ENCODE measurements at places on chromosomes 3 and 15.

DNA sequence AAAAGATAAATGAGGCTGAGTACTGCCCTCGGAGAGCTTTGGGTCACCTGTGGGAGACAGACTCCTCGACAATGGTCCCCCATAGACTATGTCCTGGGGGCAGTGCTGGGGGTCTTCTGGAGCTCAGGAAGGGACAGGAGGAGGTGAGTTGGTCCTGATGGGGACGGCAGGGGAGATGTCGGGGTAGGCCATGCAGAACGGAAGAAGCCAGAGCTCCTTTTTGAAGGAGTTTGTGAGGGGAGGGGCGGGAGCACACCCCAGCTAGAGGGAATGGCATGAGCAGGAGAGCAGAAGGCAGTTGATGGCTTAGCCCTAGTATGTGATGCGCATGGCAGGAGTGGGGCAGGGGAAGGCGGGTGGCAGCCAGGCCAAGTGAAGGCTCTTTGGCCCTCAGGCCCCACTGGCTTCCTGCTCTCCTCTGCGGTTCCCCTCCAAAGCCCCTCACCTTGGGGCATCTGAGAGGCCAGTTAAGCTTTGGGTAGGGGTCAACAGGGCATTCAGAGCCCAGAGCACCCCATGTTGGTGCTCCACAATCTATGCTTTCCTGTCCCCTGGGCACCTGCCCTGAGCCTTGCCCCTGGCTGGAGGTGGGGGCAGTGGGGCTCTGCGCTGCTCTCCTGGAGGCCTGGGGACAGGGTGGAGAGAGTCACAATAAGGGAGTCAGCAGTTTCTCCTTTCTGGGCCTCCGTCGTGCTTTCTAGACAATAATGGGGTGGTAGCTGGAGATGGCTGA lies 179.3 kb downstream of the SMAD6 start:
- DNase-seq = no peak

DNA sequence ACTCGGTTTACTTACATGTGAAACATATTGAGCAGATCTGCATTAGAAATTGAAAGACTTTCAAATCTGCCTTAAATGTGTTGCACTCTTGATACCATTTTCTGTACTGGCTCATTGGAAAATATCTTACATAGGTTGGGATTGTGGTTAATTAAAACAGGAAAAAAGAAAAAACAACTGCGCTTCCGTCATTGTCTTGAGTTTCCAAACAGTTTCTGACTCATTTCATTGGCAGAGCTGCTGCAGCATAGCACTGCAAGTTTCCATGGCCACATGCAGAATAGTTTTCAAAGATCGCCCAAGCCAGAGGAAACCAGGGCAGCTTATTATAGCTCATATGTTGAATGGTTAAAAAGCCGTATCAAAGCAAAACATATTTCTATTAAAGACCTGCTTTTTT lies 446.6 kb upstream of the BCHE start:
- DNase-seq = no peak

GRCh38 chr3:63937661-63938651 lies 25.8 kb upstream of the SCAANT1 start:
- peak; percentile 31 for DNase-seq

- DNase-seq = no peak
These were observed 17.6 kb downstream of the PODXL2 start for GRCh38 chr3:127646501-127647046.

DNA sequence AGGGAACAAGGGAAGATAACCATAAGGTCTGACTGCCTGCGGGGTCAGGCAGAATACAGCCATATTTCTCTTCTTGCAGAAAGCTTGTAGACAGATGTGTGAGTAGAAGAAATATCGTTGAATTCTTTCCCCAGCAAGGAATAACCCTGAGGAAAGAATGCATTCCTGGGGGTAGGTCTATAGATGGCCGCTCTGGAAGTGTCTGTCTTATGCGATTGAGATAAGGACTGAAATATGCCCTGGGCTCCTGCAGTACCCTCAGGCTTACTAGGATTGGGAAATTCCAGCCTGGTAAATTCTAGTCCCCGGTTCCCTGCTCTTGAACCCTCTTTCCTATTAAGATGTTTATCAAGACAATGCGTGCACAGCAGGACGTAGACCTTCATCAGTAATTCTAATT lies 15.8 kb upstream of the SST start:
- no peak for DNase-seq

- no peak for DNase-seq
These were observed 38.5 kb downstream of the PYDC2 start for GRCh38 chr3:191499307-191500080.

- no peak for DNase-seq
These were observed 23.1 kb downstream of the CXCR6 start for GRCh38 chr3:45966371-45966791.

- DNase-seq = no peak
These were observed 167.2 kb downstream of the MAGI1 start for GRCh38 chr3:65871305-65872141.

GRCh38 chr3:104316118-104316517 lies 1050.6 kb upstream of the ALCAM start:
- DNase-seq = no peak

DNA sequence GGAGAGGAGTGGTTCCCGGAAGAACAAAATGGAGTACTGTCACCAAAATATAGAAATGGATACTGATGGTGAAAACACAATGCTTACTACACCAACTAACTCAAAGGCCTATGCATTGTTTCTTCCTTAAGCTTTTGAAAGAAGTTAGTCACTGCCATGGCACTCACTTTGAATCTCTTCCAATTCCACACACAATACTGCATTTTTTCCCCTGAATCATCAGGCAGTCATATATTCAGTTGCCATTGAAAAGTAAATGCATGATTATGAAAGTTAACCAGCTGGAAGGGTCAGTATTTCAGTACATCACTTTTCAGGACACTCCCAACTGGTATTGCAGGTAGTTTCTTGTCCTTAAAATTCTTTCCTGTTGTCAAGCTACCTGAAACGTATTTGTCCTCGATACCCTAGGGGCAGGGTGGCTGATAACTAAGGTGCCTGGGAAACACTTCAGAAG lies 9.0 kb upstream of the LRRFIP2 start:
- DNase-seq = no peak

GRCh38 chr3:158773166-158773565 lies 28.7 kb upstream of the MFSD1 start:
- DNase-seq = no peak

GRCh38 chr3:193842029-193842798 lies 249.2 kb downstream of the OPA1 start:
- peak; percentile 84 for DNase-seq

DNA sequence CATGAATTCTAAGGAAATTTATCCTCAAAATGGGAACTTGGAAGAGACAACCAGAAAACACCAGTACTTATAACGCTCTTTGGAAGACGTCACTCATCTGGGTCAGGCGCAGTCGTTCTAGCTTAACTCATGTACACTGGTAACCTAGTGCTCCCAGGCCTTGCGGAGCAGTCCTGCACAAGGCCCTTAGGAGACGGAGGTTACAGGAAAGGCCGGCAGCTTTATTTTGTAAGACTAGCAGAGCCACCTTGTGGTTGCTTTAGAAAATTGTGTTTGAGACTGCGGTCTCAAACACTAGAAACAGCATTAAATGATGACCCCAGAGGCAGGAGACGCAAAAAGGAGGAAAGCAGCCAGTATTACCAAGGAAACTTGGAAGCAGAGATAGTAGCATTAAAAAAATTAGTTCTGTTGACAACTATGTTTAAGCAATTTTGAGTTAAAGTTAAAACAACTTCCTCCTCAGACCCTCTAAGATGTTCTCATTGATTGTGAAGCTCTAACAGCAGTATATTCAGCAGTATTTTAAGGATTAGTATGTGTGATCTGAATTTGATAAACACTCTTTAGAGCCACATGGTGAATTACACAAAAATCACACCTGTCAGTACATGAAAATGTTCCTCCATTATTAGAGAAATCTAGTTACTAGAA lies 141.9 kb upstream of the C2CD4B start:
- peak; percentile 83 for DNase-seq

DNA sequence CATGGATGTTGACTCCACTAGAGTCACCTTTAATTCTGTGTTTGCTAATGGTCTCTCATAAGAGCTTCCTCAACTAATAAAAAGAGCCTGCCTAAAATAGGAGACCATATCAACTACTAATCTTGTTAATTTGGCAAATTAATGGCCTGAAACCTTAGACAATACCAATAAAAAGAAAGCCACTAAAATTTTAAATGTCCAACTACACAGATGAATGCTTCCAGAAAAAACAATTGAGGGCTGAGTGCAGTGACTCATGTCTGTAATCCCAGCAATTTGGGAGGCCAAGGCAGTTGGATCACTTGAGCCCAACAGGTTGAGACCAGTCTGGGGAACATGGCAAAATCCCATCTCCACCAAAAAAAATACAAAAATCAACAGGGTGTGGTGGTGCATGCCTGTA lies 230.9 kb downstream of the NSUN3 start:
- DNase-seq = no peak

GRCh38 chr3:50486219-50486888 lies 17.1 kb downstream of the CACNA2D2 start:
- DNase-seq = no peak

- no peak for DNase-seq
These were observed 10.8 kb downstream of the PDCD10 start for GRCh38 chr3:167723872-167724271.

- DNase-seq = no peak
These were observed 104.5 kb upstream of the BFSP2 start for GRCh38 chr3:133295199-133295901.

GRCh38 chr3:37491776-37492175 lies 317.4 kb upstream of the LRRFIP2 start:
- no peak for DNase-seq

DNA sequence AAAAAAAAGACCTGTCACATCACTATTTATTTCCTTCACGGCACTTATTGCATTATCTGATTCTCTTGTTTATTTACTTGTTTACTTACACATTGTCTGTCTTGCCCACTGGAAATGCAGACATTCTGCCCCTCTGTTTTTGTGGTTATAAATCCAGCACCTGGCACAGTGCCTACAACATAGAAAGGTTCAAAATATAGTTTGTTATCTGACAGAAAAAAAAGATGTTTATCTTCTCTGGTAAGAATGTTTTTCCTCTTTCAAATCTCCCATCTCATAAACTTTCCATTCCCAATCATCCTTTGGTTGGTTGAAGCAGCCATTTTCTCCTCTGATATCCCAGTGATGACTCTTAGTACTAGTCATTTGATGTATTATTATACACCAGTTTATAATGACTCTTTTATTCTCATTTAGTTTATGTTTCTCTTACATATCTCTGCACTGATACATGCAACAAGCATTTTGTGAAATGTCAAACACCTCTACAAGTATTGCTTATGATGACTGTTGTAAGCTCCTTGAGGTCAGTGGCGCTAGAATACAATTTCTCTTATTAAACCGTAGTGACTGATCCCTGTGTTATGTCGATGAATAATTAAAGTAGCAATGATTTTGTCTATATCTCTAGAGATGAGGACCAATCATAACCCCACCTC lies 398.4 kb upstream of the TBL1XR1 start:
- no peak for DNase-seq

DNA sequence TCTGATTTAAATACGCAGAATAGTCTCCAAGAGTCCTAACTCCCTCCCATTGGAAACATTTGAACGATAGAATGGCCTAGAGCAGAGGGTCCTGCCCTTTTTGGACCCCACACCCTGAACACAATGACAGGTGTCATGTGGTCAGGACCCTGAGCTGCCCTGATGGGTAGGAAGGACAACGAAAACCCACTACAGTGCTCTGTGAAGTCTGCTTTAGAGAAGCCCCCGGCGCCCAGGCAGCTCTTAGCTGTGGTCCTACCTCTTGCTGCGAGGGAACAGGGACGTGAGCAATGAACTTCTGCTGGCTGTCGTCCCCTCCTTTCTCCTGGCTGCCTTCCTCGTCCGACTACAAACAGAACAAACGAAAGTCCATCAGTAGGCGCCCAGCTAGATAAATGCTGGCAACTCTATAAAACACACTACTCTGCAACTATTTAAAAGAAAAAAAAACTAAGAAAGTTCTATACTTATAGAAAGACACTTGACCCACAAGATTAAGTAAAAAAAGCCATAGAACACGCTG lies 8.7 kb upstream of the RAB43 start:
- no peak for DNase-seq

DNA sequence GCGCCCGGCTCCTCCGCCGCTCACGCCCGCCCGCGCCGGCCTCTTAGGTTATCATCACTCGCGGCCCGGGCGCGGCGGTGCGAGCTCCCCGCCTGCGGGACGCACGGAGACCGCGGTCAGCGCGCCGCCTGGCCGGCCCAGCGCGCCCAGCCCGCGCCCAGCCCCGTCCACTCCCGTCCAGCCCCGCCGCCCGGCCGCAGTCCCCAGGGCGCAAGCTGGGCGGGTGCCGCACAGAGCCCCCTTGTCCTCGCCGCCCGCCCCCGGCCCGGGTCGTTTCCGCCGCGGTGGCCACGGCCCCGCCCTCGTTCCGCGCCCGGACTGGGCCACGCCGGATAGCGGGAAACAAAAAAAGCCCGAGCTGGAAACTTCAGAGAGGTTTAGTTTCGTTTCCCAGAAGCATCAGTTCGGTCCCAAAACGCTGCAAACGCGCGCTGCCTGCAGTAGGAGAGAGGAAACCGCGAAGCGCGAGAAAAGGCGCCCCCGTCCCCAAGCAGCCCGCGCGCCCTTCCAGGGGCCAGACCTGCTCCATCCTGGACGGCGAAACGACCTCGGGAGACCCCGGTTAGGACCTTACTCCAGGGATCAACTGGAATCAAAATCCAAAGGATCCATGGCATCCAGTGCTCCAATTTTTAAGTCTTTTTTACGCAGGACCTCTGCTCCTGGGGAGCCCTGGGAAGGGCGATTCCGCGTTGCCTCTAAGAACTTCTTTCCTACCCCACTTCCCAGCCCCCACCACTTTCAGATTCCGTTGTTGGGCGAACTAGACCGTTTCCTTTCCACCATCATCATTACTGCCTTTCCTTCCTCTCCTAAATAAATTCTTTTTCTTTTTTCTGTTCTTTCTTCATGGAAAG lies at the start of gene ATP10A:
Gene ATP10A, minus strand, starts transcription at position 217 of the 857 bp plus-strand sequence. CDS start 231 bp downstream, outside the sequence.
- DNase-seq = peak; percentile 83

All from RPMI8226 (cell line).